ENCODE measurements at places on chromosomes 11 and 22. TPM values are rescaled to one million over a fixed set of nuclear protein-coding genes. Genes with fewer than 3 reads are reported as not detected.

The TEAD1 gene
- 102 TPM for total RNA-seq

The SCN3B gene
- total RNA-seq, result under 0.01 TPM

The FERMT3 gene
- total RNA-seq, result 3.2 TPM

The LRRC51 gene
- 2.5 TPM for total RNA-seq

The LMO2 gene
- total RNA-seq, result not detected
